Right renal pelvis (tissue), 4 donors: ENCODE measurements at places on chromosomes 13 and 19. TPM values are rescaled to one million over a fixed set of nuclear protein-coding genes. Genes with fewer than 3 reads are reported as not detected.

The KIR3DL2 gene
- polyA plus RNA-seq, result not detected

The LYPD3 gene
- polyA plus RNA-seq, result 2.8 TPM

The APOE gene
- polyA plus RNA-seq, result 325 TPM

The EFNA2 gene
- 2.5 TPM for polyA plus RNA-seq

The ATP4A gene
- not detected for polyA plus RNA-seq

The CTXN1 gene
- 38.3 TPM for polyA plus RNA-seq

The NCCRP1 gene
- 1.4 TPM for polyA plus RNA-seq

The KIR2DL3 gene
- not detected for polyA plus RNA-seq

The TTC9B gene
- 0.17 TPM for polyA plus RNA-seq

The CYP2A7 gene
- not detected for polyA plus RNA-seq

The SELENOV gene
- 8.3 TPM for polyA plus RNA-seq

The CRLF1 gene
- 3.5 TPM for polyA plus RNA-seq

The CEBPA gene
- polyA plus RNA-seq, result 3.1 TPM

The ZNF497 gene
- polyA plus RNA-seq, result 4.0 TPM

The OSCAR gene
- polyA plus RNA-seq, result 0.18 TPM

The RTBDN gene
- not detected for polyA plus RNA-seq
